ENCODE measurements at places on chromosomes 12 and 14.

DNA sequence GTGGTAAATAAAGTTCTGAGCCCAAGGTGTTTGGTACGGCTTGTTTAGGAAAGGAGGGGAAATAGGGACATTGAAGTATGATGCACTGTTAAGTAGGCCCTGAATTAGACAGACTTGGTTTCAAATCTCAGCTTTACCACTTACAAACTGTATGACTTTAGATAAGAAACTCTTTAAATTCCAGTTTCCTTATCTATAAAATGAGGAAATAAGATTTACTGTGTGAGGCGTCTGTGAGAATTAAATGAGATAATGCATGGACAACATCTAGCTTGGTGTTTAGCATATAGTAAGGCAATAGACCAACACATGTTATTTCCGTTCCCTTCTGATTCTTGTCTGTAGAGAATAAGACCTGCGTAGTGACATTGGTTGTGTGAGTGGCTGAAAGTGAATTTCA, 7.0 kb downstream of the NCKAP1L start:
- DNase-seq = no peak

- peak; percentile 72 for DNase-seq
Measured at GRCh38 chr14:104794099-104794498, 1.4 kb downstream of the AKT1 start.

DNA sequence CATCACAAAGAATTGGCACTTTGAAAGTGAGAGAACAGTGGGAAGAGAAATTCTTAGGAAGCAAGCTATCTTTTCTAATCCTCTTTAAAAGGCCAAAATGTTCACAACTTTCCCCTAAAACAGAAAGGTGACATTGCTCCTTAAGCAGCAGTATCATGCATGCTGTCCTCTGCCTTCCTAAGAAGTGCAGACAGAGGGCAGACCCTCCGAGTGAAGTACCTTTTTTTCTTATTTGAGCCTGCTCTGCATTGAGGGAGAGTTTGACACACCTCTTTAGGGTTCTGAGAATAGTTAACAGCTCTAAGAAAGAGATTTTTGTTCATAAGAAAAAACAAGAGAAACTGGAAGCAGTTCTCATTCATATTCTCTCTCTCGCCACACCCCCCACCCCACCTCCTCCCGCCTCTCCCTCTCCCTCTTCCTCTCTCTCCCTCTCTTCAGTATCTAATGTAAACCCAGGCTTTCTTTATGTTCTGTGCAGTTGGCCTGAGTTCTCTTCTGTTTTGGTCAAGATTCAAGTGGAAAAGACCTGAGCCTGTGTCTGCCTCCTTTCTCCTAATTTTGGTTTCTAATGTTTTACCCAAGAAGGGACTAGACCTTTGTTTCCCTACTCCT, 709.1 kb downstream of the DIO2 start:
- DNase-seq = no peak

- DNase-seq = no peak
Measured at GRCh38 chr14:77516126-77516525, 17.5 kb upstream of the ISM2 start.

DNA sequence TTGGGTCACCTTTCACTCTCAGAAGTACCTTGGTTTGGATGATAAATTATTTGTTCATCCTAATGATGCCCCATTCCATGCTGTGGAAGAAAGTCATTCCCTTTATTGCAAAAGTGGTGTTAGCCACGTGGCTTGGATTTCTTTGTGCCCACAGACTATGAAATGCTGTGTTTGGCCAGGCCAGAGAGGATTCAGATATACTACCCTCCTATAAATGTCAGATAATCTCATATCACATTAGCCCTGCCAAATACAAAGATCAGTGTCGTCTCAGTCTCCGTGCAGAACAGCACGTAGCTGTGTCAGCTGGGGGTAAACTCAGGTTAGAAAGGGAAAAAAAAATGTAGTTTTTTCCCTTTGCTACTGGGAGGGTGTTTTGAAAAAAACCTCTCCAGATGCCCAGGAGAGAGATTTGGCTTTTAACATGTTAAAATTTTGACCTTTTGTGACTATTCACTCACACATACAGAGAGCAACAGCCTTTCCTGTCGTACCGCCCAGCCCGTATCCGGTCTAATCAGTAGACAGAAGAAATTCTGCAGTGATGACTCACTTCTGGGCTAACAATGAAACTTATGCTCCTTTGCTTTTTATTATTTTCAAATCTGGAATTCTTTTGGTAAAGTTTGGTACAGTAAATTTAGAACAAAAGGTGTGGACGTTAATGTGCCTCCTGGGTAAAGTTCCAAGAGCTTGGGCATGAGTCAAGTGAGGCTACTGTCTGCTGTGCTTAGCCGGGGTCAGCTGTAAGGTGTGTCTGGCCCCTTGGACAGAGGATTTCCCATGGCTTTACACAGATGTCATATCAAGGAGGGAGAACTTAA, 8.5 kb upstream of the PTPRB start:
- DNase-seq = peak; percentile 19

DNA sequence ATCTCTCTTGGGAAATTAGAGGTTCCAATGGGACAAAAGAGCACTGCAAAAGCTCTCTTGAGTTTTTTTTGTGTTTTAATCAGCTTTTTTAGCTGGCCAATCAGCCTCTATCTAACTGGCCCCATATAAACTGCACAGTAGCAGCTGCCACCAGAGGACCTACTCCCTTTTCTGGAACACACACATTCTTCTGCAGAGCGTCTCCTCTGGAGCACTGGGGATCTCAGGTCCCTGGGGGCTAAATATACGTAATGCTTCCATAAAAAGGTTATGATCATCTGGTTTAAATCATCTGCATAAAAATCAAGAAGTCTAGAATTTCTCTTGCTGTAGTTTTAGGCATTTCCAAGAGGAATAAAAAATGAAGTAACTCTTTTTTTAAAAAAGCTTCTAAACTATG, 32.3 kb downstream of the TSPAN8 start:
- DNase-seq = no peak

DNA sequence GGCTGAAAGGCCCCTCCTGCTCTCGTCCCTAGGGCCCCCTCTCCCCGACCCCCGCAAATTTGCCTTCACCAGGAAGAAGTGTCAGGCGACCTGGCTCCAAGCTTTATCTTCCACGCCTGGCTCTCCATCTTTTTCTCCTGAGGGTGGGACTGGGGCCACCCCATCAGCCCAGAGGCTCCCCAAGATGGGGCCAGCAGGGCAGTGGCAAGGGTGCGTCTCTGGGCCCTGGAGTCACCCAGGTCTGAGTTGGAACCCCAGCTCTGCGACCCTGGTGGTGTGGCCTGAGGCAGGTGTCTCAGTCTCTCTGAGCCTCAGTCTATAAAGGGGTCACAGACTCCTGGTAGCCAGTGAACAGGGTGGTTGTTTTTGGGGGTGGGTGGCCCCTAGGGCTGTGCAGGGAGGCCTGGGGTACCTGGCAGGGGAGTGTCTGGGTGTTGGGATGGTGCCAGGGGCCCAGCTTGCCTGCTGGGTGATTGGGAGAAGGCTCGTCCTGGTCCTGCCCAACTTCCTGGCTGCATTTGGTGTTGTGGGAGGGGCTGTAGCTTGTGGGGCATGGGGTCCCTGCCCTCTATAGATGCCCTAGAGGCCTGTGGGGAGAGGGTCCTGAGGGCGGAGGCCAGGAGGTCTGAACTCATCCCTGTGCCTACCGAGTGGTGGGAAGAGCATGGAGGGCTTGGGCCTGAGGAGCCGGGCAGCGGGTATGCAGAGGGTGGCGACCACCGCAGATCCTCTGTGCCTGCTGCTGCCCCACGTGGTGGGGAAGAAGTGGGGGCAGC, 7.6 kb downstream of the KIF26A start:
- DNase-seq = no peak

GRCh38 chr14:89851106-89851505, 103.4 kb downstream of the EFCAB11 start:
- peak; percentile 36 for DNase-seq

DNA sequence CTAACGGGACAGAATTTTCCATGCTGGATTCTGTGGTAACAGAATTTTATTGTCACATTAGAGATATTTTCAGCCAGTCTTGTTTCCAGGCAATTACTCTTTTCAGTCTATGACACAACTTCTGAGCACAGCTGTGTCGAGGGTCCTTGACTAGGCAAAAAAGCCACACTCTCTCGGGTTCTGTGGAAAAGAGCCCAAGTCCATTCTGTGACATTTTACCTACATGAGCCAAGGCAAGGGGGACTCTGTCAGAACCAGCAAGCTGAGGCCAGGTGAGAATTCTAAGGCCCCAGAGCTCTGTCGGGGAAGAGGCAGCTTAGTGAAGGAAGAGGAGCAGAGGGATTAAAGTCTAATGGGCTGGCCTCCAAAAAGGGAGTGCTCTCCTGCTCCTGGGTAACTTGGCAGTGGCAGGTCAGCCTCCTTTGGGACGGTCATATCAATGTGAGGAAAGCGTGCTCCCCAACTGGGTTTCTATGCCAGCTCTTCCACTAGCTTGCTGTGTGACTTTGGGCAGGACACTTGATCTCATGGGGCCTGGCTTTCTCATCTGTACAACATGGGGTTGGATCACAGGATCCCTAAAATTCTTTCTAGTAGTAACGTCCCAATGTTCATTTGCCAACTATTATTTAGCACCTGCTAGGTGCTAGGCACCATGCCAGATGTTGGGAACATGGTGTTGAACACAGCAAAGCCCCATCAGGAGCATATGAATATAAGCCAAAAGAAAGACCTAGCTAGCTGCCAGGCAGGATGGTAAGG, 16.0 kb upstream of the RIC8B start:
- no peak for DNase-seq

DNA sequence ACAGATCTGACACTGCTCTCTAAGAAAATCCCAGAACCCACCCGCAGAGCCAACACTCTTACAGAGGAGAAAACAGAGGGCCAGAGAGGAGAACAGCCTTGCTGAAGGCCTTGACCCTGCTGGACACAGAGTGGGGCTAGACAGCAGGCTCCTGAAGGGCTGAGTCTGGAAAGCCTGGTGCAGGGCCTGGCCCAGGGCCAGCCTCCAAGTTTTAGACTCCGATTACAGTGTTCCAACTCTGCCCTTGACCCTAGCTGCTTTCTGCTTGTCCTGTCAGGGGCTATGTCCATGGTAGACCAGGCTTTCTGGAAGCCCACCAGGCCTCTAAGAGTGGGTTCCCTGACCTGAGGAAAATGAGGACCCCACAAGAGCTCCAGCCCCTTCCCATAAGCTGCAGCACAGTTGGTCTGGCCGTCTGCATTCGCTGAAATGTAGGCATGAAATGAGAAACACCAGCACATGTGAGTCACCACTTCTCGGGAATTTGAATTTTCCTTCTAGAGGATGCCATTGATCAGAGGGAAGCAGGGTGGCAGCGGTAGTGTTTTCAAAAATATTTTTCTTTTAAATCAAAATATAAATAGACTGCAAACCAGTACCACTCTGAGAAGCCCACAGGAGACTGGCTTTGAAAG, 154.4 kb downstream of the CALM1 start:
- DNase-seq = no peak

DNA sequence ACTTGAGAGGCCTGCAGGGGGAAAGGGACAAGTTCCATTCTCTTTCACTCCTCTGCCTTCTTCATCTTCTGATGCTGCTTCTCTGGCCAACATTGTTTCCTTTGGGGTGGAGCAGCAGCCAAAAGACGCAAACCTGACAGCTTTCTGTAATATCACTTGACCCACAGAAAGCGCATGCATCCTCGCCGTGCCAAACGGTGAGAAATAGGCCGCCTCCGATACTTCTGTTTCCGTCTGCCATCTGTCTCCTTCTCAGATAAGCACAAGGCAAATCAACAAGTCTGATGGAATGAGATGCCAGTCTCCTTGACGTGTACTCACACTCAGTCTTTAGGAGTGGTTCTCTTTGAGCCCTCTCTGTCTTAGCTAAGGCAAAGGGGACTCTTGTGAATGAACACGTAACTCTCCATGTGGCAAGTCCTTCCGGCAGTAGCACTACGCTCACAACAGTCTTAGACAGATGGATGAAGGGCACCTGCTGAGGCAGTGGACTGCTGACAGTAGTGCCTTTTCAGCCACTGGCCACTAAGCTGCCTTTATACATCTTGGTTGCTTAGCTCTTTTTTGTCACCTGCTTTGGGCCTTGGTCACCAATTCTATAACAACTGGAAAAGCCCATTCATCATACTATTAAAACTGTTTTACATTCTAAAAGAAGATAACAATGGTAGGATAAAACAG, 214.1 kb downstream of the FBXL14 start:
- no peak for DNase-seq

DNA sequence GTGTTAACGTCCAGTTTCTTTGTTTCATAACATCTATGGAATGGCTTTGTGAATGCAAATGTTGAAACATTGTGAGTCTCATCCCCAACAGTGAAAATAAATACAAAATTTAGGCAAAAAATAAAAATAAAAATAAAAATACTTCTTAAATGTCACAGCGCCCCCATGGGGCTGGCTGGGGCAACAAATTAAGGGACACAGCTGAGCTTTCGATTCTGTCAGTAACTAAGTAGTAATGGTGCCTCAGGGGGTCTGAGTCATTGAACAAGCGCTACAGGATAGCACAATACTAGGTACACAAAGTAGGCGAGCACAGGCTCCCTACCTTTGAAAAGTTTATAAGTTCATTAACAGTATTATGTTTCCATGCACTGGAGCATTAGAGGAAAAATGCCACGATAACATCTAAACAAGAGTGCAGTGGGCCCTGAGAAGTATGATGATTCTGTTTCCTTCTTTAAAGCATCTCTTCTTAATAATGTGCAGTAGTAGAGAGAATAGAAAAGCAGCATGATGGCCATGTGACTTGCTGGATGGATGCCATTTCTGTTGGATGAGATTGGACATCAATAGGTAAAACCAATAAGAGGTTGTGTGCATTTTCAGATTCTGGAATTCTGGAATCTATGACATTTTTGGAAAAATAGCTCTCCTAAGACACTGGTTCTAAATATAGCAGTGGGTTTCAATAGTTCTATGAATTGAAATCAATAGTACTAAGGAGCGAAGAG, 667.2 kb downstream of the DIO2 start:
- no peak for DNase-seq

- no peak for DNase-seq
Measured at GRCh38 chr14:90255871-90256270, 482 bp upstream of the PSMC1 start.

DNA sequence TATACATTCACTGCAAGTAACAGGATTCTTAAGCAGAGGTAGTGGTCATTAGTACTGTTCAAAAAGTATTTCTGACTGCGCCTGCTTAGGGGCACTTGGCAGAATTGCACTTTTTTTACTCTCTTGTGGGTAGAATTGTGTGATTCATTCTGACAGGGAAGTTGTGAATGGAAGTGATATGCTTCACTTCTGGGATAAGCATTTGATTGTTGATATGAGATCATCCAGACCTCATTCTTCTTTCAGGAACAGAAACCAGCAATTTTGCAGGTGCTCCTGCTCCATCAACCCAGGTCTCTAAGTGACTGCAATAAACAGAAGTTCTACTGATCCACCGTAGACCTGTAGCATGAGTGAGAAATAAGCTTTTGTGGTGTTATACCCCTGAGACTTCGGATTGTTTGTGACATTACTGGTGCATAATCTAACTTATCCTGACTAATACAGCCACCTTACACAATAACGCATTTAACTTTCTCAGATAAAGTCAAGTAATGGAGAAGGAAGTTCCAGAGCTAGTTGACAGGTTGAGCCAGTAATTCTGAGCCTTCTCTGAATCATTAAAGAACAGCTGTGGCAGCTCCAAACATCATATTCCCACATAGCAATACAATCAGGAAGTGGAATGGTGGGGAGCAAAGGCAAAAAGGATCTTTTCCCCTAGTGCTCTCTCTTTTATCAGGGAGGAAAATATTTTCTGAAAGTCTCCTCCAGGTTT, 387.9 kb downstream of the SYT1 start:
- DNase-seq = no peak

- peak; percentile 42 for DNase-seq
Measured at GRCh38 chr12:98909746-98910145, 264.7 kb downstream of the APAF1 start.

Measured in eye (tissue), 1 donor.